ENCODE measurements at places on chromosomes 2 and 18.

DNA sequence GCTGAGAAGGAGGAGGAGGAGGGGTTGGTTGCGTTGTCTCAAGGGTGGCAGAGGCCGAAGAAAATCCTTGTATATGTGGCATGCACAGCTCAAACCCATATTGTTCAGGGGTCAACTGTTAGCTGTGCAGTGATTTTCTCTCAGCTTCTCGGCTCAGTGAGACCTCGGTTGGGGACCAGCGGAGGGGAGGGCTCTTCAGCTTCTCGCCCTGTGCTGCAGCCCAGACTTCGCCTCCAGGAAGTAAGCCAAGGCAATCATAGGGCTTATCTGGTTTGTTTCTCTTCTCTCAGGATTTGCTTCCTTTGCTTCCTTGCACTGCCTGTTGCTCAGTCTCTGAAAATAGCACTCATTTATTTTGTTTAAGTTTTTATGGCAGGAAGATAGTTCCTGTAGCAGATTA is 85.5 kb downstream of the SOWAHC start:
- no peak for DNase-seq

- DNase-seq: no peak
Measured at GRCh38 chr2:47751856-47752414, 31.0 kb upstream of the MSH6 start.

DNA sequence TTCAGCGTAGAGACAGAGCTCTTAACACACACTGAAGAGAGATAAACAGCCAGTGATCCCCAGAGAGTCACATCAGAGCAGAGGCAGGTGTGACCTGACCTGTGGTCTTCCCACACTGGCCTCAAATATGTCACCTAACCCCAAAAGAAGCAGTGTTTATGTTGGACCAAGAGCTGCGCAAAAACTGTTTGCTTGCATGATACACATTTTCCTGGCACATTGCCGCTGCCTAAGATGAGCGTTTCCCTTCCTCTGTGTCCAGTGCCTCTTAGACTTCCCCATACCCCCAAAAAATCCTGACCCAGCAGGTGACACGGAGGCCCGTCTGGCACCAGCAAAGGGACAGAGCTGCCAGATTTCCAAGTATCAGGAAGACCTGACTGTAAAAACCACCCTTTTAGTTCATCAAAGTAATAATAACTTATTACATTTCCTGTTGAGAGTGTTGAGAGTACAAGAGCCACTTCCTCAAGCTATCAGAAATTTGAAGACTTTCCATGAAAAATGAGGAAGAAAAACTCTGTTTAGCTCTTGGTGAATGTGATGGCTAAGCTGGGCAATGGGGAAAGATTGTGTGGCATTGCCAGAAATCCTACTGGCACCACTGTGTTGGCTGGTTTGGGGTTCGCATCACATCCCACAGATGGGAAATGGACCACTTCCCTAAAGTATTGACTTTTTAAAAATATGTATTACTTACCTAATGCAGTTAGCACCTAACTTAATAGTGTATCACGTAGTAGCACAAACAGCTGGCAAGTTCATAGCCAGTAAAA is 6.7 kb downstream of the TNFRSF11A start:
- DNase-seq: no peak

DNA sequence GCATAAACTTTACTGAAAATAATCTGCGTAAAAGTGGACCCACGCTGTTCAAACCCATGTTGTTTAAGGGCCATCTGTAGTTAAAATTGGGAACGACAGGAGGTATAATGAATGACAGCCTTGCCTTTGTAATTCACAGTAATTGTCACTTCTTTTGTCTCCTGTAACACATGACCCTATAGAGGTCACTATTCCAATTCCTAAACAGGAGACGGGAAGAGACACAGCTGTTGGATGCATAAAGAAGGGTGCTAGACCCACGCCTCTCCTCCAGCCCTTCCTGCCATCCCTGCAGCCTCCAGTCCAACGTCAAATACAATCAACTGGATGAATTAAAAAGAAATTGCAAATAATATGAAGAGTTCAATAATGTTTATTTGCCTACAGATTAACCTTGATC is 63.1 kb upstream of the NFATC1 start:
- no peak for DNase-seq

- no peak for DNase-seq
Measured at GRCh38 chr2:82795446-82795845, 1663.6 kb downstream of the SUCLG1 start.

DNA sequence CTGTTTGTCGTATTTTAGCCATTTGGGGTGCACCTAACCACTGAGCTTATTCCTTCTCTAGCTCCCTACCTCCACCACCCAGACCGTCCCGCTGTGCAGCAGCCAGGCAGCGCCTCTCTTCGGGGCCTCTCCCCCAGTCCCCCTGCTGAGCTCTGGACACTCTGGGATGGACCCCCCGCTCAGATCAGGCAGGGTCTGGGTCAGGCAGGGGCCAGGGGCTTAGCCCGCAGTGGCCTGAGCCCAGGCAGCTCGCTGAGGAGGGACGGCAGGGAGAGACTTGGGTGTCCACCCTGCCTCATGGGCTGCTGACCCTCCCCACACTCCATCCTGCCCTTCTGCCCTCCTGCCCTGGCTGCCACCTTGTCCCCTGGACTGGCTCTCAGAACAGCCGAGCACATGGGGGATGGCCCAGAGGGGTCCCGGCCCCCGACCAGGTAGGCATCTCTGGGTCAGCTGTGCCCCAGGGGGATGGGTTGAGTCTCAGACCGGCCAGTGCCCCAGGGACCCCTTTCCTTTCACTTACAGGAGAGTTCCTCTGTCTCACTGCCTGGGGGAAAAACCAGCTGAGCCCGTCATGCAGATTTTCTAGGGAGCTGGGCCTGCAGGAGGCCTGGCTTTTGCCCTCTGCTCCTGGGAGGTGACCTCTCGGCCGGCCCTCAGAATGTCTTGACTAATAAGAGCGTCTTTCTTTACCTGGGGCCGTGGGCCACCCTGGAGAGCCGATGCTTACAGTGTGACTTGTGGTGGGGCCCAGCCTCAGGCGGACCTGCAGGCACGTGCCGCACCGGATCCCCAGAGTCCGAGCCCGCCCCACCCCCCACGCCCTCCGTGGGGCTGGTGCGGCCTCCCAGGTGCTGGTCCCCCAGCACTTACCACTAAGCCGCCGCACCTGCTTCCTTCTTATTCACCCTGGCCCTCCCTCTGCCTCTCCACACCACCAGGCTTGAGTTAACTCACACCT is 22.8 kb upstream of the PXDN start:
- no peak for DNase-seq

- DNase-seq: no peak
Measured at GRCh38 chr2:158686210-158686691, 108.9 kb upstream of the DAPL1 start.

- DNase-seq: peak; percentile 27
Measured at GRCh38 chr2:181457741-181458425, 697 bp downstream of the ITGA4 start.

- no peak for DNase-seq
Measured at GRCh38 chr2:232839411-232840079, 30.5 kb upstream of the SNORC start.

DNA sequence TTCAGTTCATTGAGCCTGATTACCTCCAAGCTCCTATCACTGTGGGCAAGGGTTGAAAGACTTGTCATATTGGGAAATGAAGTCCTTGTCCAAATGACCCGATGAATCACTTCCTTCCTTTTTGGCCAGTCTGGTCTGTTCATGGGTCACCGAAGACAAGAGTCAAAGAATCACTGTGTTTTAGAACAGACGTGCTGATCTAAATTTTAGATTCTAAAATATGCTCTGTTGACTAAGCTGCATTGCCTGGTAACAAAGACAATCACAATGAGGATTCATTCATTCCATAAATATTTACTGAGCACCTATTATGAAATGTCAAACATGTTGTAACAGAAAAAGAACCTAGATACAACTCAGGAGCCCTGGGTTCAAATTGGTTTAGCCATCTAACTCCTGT is 99.4 kb upstream of the RND3 start:
- no peak for DNase-seq

DNA sequence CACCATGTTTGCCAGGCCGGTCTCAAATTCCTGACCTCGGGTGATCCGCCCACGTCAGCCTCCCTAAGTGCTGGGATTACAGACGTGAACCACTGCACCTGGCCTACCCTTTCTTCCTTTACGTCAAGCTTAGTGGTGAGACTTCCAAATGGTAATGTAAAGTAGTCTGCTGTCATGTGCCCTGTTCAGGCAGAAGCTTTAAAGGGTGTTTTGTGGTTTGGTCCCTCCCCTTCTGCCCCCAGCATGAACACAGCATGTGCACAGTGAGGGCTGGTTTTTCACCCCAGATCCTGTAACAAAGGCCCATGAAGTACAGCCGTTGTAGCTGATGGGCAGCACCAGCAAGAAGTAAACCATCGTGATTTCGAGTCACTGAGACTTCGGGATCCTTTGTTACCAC is 2.7 kb upstream of the DTYMK start:
- no peak for DNase-seq

- no peak for DNase-seq
Measured at GRCh38 chr18:5987249-5987648, 91.9 kb upstream of the TMEM200C start.

DNA sequence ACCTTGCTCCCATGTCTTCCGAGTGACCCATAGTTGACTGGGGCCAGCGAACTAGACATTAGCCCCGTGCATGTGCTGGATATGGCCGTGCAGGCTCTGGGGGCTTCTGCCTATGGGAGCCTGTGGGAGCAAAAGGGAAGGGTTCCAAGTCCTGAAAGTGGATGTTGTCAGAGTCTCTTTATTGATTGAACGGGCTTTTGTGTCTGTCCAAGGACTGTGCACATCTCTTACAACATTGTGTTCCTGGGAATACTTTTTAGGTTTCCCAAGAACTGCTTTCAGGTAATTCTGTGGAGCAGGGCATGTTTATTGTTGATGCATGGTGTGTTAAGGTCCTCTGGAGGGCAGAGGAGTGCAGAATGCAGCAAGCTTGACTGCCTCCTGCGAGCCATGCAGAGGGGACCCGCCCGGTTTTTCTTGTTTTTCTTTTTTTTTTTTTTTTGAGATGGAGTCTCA is 5.0 kb downstream of the RNF144A start:
- no peak for DNase-seq

GRCh38 chr2:157296490-157296889 is 29.1 kb downstream of the ERMN start:
- DNase-seq: no peak

GRCh38 chr2:131085646-131086045 is 7.6 kb downstream of the FAM168B start:
- DNase-seq: no peak

DNA sequence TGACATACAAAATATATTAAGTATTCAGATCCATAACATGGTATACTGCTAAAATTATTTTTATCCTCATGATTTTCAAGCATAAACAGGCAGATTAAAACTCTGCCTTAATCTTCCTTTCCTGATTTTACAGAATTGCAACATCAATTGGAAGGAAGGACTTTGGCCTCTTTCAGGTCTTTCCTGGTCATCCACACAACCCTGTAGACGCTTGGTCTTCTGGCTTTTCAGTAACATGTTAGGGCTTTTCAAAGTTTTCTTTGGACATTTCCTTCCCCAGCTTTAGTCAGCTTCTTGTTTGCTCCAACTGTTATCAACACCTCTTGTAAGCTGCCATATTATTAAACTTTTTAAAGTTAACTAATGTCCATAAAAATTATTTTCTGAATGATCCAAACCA is 1364.9 kb upstream of the NRXN1 start:
- no peak for DNase-seq

GRCh38 chr2:126038861-126039260 is 617.1 kb upstream of the GYPC start:
- DNase-seq: no peak

DNA sequence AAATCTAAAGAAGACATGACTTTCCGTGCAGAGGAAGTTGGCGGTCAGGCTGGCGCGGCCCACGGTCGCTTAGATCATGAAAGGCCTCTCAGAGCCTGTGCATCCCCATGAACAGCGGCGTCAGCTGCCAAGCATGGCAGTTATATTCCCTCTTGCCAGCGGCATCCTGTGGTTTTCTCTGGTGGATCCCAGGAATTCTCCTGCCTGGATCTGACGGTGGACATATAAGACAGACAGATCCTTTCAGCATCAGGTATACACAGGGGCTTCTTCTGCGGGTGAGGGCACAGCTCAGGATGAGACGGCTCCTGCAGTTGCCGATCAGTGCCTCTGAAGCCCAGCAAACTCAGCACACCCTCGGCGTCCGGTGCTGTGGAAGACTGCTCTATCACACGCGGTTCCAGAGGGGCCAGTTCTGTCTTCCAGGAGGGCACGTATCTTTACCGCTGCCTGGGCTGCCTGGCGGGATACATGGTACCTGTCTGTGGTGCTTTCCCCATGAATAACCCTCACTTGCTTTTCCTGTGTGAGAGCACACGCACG is 157.8 kb downstream of the LDLRAD4 start:
- DNase-seq: no peak

GRCh38 chr2:45889053-45889452 is 237.6 kb downstream of the PRKCE start:
- no peak for DNase-seq

DNA sequence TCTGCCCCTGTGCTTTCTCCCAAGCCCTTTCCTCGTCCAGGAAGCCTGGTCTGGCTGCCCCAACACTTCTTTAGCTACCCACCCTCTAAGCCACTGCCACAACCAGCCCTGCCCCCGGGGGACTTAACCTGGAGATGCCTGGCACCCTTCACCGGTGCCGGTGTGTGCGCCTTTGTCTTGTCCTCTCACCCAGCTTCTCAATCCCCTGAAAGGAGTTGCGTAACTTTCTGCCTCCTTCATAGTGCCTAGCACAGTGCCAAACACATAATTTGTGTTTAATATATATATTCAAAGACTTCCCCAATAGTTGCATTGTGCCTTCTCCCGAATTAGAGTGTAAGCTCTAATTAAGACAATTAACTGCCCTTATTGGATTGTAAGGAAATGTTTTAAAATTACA is 70.6 kb downstream of the ALK start:
- DNase-seq: no peak

DNA sequence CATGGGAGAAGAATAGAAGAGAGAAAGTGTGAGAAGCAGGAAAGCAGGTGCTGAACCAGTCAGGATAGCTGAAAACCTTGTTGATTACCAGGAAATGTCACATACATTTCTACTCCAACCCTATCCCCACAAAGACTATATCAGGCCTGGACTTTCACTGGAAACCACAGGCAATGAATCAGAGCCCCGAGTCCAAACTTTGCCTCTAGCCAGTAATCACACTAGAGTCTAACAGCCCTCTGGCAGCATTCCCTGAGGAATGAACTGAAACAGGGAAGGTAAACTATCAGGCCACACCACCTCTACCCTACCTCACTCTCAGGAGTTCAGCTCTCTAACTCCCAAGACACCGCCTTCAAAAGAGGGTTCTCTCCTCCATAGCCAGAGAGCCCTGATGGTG is 18.7 kb upstream of the IHH start:
- DNase-seq: no peak

DNA sequence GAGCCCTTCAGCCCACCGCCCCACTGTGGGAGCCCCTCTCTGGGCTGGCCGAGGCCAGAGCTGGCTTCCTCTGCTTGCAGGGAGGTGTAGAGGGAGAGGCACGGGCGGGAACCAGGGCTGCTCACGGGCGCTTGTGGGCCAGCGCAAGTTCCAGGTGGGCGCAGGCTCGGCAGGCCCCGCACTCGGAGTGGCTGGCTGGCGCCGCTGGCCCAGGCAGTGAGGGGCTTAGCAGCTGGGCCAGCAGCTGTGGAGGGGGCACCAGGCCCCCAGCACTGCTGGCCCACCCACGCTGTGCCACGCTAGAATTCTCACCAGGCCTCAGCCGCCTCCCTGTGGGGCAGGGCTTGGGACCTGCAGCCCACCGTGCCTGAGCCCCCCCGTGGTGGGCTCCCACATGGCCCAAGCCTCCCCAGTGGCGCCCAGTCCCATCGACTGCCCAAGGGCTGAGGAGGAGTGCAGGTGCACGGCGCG is 45.2 kb downstream of the SLC5A7 start:
- DNase-seq: no peak

GRCh38 chr2:106057206-106057605 is 136.9 kb downstream of the UXS1 start:
- no peak for DNase-seq

GRCh38 chr2:10535703-10536102 is 87.6 kb upstream of the ODC1 start:
- DNase-seq: no peak

All from neuronal stem cell (in vitro differentiated cells).